Muscle of back (tissue), 13 donors: ENCODE measurements at places on chromosomes 1 and 21. TPM values are rescaled to one million over a fixed set of nuclear protein-coding genes. Genes with fewer than 3 reads are reported as not detected.

NBPF6 gene
- polyA plus RNA-seq, result not detected

ZNF593OS gene
- polyA plus RNA-seq, result 1.8 TPM

OR2T34 gene
- polyA plus RNA-seq, result not detected

AKR1A1 gene
- 87.4 TPM for polyA plus RNA-seq

ANKRD35 gene
- 2.2 TPM for polyA plus RNA-seq

IGSF21 gene
- polyA plus RNA-seq, result 1.0 TPM

UBE4B gene
- polyA plus RNA-seq, result 43.9 TPM

VWA5B1 gene
- polyA plus RNA-seq, result 0.07 TPM

SFN gene
- 0.23 TPM for polyA plus RNA-seq

CAPZA1 gene
- 78.6 TPM for polyA plus RNA-seq

SAMSN1 gene
- polyA plus RNA-seq, result 2.4 TPM

IGSF9 gene
- polyA plus RNA-seq, result 0.24 TPM

GPR52 gene
- not detected for polyA plus RNA-seq

TRIM46 gene
- 0.57 TPM for polyA plus RNA-seq

DNALI1 gene
- polyA plus RNA-seq, result 12.1 TPM

KCNE2 gene
- 0.46 TPM for polyA plus RNA-seq

TRIM58 gene
- 5.7 TPM for polyA plus RNA-seq

LAMB3 gene
- 0.78 TPM for polyA plus RNA-seq

ADCY10 gene
- 0.16 TPM for polyA plus RNA-seq

WRAP73 gene
- 12.1 TPM for polyA plus RNA-seq

OR10Z1 gene
- 0.12 TPM for polyA plus RNA-seq

OPRD1 gene
- 0.27 TPM for polyA plus RNA-seq

KLF17 gene
- not detected for polyA plus RNA-seq

KCNA3 gene
- polyA plus RNA-seq, result 0.33 TPM

HTR6 gene
- polyA plus RNA-seq, result not detected

AKNAD1 gene
- polyA plus RNA-seq, result 1.0 TPM

TNFRSF25 gene
- polyA plus RNA-seq, result 11.2 TPM

TDRD5 gene
- polyA plus RNA-seq, result 0.05 TPM

NPHS2 gene
- polyA plus RNA-seq, result 0.50 TPM

HMCN1 gene
- polyA plus RNA-seq, result 15.6 TPM

TPTE gene
- polyA plus RNA-seq, result not detected

PAFAH2 gene
- 53.3 TPM for polyA plus RNA-seq

CFAP57 gene
- polyA plus RNA-seq, result 0.16 TPM

ZC3H12A gene
- polyA plus RNA-seq, result 0.55 TPM

GUCA2B gene
- not detected for polyA plus RNA-seq

NOS1AP gene
- polyA plus RNA-seq, result 0.62 TPM

KRTAP12-2 gene
- polyA plus RNA-seq, result not detected

NBPF11 gene
- 13.6 TPM for polyA plus RNA-seq

WLS gene
- polyA plus RNA-seq, result 90.3 TPM

FUCA1 gene
- 14.1 TPM for polyA plus RNA-seq

GIPC2 gene
- 0.93 TPM for polyA plus RNA-seq

DCDC2B gene
- polyA plus RNA-seq, result 0.23 TPM

CCDC17 gene
- 1.1 TPM for polyA plus RNA-seq

TNNI3K gene
- polyA plus RNA-seq, result 0.96 TPM

C4BPB gene
- polyA plus RNA-seq, result 0.48 TPM

TFF2 gene
- polyA plus RNA-seq, result not detected

BRINP3 gene
- 0.20 TPM for polyA plus RNA-seq

FMOD gene
- 77.6 TPM for polyA plus RNA-seq

OR14K1 gene
- polyA plus RNA-seq, result not detected

LRRC53 gene
- polyA plus RNA-seq, result not detected

CCDC181 gene
- polyA plus RNA-seq, result 1.1 TPM

SPATA17 gene
- 2.9 TPM for polyA plus RNA-seq

IL22RA1 gene
- polyA plus RNA-seq, result not detected
